ENCODE measurements at places on chromosomes 7 and 10.
A peak's percentile ranks its signal among the peaks of the same experiment; 100 is the strongest.

GRCh38 chr7:148662646-148663045 is 36.1 kb upstream of the CUL1 start:
- no peak for DNase-seq

- no peak for DNase-seq
Measured at GRCh38 chr10:8014649-8015048, 39.8 kb upstream of the GATA3 start.

- no peak for DNase-seq
Measured at GRCh38 chr7:117997862-117998825, 124.9 kb upstream of the CTTNBP2 start.

- DNase-seq = peak; percentile 15
Measured at GRCh38 chr10:89203237-89203636, 3.9 kb downstream of the CH25H start.

DNA sequence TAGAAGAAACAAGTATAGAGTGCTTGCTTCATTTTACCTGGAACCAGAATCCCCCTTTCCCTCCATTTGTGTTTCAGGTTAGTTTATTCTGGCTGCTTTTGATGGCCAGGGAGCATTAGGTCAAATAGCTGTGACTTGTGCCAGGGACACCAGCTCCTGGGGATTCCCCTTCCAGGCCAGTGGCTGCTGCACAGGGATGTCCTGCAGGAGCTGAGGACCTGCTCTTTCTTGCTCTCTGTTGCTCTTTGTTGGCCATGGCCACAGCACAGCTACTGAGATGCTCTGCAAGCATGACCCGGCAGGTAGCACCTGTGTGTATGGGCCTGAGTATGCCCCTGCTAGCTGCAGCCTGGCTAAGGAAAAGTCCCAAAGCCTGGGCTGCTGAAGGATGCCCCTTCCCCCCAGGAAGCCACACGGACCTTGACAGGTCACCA is 208.9 kb downstream of the EBF3 start:
- no peak for DNase-seq

DNA sequence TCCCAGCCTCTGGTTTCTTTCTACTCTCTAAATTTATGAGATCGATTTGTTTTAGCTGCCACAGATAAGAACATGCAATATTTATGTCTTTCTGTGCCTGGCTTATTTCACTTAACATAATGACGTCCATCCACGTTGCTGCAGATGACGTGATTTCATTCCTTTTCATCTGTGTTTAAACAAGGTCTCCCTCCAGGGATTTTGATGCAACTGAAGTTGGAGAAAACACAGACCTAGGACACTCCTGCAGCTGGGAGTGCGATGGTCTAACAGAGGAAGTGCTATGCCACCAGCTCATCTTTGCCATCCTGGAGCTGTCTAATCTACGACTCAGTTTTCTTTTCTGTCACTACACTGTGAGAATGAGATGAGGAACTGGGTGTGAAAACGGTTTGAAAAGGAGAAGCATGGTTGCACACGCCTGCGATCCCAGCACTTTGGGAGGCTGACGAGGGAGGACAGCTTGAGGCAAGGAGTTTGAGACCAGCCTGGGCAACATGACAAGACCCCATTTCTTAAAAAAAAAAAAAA is 1.5 kb upstream of the KCTD7 start:
- DNase-seq = peak; percentile 94

GRCh38 chr10:113521475-113521795 is 31.4 kb upstream of the HABP2 start:
- no peak for DNase-seq

DNA sequence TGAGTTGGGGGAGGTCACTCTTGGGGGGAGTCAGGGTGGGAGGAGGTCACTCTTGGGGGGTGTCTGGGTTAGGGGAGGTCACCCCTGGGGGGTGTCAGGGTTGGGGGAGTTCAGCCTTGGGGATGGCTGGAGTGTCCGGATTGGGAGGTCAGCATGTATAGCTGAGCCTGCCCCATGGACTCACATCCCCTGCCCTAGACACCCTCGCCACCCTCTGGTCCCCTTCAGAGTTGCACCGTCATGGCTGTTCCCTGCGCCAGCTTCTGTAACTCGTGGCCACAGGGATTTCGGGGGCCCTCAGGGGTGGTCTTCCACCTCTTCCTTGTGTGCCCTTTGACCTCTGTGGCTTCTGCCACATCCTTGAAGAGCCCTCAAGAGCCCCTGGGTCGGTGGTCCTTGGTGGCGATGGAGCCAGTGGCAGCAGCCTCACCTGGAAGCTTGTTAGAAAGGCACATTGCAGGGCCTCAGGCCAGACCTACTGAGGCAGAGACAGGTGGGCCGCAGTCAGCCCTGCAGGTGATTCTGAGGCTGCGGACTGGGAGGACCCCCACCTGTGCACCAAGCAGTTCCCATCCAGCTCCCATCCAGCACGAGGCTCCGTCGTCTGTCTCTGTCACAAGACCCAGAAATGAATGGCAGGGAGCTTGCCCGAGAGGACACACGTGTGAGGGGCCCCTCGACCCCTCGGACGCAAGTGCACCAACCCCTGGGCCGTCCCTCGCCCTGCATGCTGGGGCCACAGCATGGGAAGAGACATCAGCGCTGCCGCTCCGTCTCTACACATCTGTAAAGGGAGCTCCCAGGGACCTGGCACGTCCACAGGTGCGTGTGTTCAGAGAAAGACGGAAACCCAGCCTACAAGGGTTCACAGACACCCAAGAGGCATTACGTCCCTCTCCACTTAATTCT is 44.7 kb upstream of the SUN1 start:
- no peak for DNase-seq

DNA sequence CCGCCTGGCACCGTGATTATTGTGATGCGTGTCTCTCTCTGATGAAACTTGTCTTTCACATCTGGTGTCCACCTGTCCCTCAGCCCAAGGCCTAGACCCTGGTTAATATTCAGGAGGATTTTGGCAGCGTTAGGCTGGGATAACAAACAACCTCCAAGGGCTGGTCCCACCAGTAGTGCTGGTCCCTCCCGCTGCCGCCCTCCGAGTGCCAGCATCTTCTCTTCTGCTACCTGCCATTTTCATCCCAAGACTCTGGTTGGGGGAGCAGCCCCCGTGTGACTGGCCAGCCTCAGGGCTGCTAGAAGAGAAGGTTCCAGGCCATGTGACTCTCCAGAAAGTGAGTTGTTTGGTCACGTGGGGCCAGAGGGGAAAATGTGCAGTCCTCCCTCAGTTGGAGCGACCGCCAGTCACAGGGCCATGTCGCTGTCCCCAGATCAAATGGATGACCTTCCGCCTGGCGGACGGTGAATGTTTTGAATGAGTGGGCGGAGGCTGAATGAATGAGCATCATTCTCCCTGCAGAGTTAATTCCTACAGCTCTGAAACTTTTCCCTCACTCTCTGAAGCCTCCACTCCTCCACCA is 479.9 kb upstream of the FOXK1 start:
- DNase-seq = no peak

GRCh38 chr10:50447691-50448090 is 176.1 kb downstream of the SGMS1 start:
- DNase-seq = no peak

GRCh38 chr10:61486251-61486650 is 33.1 kb upstream of the TMEM26 start:
- DNase-seq = peak; percentile 7

Measured in fibroblast of mammary gland (primary cell).